CD4-positive, alpha-beta T cell treated with Interleukin-1 beta for 1 hour (primary cell): ENCODE measurements at places on chromosomes 6 and 20.

GRCh38 chr6:158149641-158150040, 18.4 kb downstream of the SERAC1 start:
- no peak for DNase-seq

DNA sequence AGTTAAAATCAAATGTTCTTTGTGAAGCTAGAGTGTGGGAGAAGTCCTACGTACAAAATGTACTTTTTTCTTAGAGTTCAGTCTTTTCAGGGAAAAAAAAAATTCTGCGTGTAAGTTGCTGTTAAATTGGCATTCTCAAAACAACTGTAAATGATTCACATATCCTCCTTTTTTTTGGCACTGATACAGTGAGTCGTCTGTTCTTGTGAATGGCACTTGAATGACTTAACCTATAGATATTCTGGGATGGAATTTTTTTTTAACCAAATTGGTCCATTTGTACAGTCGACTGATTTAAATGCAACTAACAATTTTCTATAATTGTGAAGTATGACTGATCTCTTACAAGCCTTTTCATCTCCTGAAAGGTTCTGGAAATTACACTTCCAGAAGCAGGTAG, 5.5 kb upstream of the JAG1 start:
- no peak for DNase-seq

GRCh38 chr6:33207552-33208090, 679 bp upstream of the RING1 start:
- DNase-seq = no peak

GRCh38 chr6:33613146-33613794, 7.9 kb upstream of the ITPR3 start:
- DNase-seq = no peak

- DNase-seq = no peak
Observed at GRCh38 chr6:47061309-47062300, 19.5 kb upstream of the ADGRF1 start.

DNA sequence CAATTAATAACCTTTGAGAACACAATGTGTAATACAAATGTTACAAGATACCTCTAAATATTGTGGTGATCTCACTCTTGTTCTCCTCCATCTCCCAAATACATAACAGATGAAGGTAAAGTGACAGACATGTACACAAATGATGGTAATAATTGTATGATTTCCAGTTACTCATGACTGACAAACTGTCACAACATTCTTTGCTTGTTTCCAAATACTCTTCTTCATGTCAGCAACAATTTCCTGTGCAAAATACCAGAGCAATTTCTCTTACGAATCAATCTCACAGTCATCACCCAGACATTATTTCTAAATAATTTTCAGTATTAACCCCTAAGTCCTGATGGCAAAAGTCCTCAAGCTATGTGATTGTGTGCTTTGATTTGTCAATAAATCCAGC, 92.9 kb downstream of the RPS12 start:
- DNase-seq = no peak

DNA sequence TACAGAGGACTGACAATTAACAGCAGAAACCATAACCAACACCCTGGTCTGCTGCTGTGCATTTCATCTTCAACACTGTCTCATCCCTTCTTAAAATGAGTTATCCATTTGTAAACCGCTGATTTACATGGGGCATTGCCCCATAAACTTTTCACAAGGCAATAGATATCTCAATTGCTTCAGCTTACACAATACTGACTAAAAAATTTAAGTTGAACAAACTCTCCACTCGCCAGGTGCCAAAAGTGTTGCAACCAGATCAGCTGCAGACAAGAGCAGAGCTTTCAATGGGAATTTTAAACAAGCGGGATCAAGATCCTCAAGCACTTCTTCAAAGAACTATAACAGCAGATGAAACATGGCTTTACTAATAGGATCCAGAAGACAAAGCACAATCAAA, 183.0 kb downstream of the TASP1 start:
- DNase-seq = no peak

DNA sequence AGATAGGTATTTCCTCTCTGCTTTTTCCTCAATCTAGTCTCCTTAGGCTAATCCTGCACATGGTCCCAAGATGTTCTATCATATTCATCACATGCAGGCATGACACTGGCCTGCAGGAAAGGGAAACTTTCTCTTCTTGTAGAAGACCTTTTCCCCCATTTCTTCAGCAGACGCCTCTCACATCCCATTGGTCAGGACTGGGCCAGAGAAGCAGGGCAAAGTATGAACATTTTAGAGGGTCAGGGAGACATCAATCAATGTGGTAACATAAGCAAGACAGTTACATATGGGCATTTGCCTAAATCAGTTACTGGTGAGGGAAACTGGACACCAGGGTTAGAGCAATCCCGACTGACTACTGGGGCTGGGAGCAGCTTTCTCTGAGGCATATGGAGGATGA, 90.1 kb downstream of the CRYBG1 start:
- DNase-seq = no peak

DNA sequence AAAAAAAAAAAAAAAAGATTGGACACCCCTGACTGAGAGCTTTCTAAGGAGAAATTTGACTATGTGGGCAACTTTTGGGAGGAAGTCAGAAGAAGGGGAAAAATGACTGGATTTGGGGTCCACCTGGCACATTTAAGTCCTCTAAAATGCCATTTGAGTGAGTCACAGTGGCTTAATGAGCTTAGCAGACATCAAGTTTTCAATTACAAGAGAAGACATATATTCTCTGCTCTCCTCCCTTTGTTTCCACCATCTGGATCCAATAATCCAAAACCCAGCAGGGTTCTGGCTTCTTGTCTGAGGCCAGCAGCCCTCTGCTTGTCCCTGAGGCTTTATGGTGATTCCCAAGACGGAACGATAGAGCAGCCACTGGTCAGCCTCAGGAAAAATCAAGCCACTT, 6.9 kb downstream of the PI3 start:
- DNase-seq = no peak

DNA sequence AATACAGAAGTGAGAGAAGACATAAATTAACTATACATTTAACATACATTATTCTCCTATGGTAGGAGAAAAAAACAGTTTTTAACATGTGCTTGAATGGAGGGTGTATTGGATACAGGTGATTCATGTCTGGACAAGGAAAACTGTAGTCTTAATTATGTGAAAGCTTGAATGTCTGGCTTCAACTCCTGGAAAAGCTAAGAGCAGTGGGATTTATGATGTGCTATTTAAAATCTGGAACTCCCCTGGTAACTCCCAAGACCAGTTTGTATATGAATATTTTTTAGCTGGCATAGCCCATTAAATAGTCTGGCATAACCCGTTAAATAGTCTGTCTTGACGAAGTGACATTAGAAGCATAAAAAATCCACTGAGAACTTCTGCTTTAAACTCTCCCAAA, 410.0 kb upstream of the PTCHD4 start:
- no peak for DNase-seq

- DNase-seq = no peak
Observed at GRCh38 chr20:53935344-53936084, 134.9 kb downstream of the BCAS1 start.

GRCh38 chr6:134878136-134878535, 71.8 kb downstream of the ALDH8A1 start:
- DNase-seq = no peak

DNA sequence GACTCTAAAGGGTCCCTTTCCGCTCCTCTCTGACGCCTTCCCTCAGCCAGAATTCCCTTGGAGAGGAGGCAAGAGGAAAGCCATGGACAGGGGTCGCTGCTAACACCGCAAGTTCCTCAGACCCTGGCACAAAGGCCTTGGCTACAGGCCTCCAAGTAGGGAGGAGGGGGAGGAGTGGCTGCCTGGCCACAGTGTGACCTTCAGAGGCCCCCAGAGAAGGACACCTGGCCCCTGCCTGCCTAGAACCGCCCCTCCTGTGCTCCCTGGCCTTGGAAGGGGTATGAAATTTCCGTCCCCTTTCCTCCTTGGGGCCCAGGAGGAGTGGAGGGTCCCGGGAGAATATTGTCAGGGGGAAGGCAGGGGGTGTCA, 2.7 kb downstream of the VEGFA start:
- no peak for DNase-seq

DNA sequence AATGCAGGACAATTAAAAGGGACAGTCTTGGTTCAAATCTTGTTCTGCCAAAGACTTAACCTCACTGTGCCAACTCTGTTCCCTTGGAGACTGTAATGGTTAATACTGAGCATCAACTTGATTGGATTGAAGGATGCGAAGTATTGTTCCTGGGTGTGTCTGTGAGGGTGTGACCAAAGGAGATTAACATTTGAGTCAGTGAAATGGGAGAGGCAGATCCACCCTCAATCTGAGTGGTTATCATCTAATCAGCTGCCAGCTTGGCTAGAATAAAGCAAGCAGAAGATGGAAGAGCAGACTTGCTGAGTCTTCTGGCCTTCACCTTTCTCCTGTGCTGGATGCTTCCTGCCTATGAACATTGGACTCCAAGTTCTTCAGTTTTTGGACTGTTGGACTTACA, 474.4 kb downstream of the CD83 start:
- DNase-seq = no peak

DNA sequence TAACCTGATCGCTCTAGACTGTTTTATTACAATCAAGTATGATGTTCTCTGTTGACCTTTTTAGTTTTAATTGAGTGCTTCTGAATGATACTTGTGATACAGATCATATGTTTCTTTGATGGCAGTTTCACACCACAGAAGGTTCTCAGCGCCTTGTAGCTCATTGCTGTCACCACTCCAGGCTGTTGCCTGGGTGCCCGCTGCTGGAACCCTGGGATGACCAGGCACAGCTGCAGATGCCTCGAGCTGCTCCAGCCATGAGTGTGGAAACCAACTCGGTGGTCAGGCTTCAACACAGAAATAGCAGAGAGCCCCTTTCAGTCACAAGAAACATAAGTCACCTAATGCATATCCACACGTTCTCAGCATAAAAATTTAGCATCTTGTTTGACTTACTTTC, 112.7 kb downstream of the RPP40 start:
- no peak for DNase-seq

DNA sequence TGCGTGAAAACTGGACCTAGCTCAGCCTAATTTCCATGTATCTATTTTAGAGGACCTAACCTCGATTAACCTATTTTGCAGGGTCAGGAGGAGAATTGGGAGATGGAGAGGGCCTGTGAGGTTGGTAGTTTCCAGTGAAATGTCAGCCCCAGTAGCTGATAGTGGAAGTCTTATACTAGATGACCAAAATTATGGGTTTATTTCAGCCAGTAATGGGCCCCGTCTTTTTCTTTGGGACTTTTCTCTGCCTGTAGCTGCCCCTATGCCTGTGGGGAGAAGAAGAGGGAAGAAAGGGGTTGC, 37.8 kb downstream of the RREB1 start:
- no peak for DNase-seq

DNA sequence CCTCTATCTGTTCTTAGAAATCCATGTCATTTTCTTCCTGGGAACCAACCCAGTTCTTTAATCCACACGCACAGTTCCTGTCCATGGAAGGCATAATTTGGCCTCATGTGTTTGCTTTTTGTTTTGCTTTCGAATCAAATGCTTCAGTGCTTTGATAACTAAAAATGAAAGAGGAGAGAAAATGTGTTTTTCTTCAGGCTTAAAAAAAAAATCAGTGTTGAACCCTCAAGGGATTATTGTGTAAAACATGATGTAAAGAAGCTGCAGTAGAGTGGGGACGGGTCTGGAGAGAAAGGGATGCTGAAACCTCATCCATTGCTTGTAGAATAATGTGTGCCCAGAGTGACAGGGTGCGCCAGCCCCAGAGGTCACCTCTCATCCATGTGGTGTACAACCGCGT, 197.5 kb upstream of the JARID2 start:
- DNase-seq = no peak

DNA sequence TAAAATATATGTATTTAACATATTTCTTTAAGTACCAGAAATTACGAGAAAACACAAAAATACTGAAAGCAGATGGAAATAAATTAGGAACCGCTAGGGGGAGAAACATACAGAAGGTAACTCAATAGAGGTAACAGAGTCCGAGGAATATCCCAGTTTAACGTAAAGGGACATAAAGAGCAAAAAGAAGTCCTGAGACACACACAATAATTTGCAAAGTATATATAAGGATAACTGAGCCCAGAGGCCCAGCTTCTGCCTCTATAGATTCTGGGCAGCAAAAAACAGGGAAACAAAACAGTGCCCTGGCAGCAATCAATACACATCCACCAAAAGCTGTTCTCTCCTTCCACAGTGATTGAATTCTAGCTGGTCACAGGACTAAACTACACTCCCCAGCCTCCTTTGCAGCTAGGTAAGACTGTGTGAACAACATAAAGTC, 15.1 kb downstream of the TBC1D32 start:
- no peak for DNase-seq

GRCh38 chr6:47587493-47587892, 109.9 kb downstream of the CD2AP start:
- DNase-seq = no peak

GRCh38 chr6:134406311-134406710, 88.4 kb upstream of the SGK1 start:
- no peak for DNase-seq

DNA sequence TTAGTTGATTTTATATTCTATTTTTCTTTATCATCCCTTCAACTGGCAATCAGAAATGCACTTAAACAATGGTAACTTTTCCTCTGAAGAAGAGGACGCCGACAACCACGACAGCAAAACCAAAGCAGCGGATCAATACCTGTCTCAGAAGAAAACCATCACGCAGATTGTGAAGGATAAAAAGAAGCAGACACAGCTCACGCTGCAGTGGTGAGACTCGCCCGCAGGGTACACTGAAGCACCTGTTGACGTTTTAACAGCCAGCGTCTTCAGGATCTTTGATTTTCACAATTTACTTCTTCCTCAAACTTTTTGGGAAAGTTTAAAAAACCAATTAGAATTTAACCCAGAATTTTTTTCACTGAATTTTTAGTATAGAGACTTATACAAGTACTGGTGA, 701 bp downstream of the RFX6 start:
- no peak for DNase-seq

DNA sequence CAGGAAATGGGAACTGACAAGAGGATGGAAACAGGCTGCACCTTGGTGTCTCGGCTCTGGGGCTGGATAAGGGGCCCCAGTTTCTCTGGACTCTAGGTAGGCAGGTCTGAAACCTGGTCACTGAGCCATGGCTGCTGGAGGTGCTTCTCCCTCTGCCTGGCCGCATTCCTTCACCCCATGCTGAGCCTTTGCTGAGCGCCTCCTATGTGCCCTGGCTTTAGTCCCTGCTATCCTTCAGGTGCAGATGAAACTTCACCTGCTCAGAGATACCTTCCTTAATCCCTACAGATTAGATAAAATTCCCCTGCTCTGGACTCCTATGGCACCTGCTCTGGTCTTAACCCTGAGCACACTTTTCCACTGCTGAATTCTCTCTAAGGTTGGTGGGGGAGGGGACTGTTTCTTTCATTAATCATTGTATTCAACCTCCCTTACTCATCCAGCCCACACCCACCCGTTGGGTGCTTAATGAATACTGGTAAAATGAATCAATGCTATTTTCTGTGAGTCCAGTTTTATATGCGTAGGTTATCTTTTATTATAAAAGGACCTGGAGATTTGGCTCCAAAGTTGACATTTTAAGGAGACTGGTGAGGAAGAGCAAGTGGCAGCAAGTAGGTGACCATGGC, 19.3 kb downstream of the MYLK4 start:
- DNase-seq = no peak

- DNase-seq = no peak
Observed at GRCh38 chr6:15507746-15508145, 155.1 kb downstream of the DTNBP1 start.

GRCh38 chr6:37983720-37984501, 164.4 kb downstream of the ZFAND3 start:
- no peak for DNase-seq

GRCh38 chr6:138253731-138254130, 35.4 kb upstream of the PBOV1 start:
- DNase-seq = no peak
